ENCODE measurements at places on chromosomes 5 and 9.

GRCh38 chr5:16179936-16180788, 571 bp upstream of the MARCHF11 start:
- DNase-seq = no peak

GRCh38 chr5:23507278-23507685, at the start of gene PRDM9:
PRDM9 (plus strand) TSS chr5:23507609; CDS start chr5:23509034, 1,425 bp downstream.
- no peak for DNase-seq

DNA sequence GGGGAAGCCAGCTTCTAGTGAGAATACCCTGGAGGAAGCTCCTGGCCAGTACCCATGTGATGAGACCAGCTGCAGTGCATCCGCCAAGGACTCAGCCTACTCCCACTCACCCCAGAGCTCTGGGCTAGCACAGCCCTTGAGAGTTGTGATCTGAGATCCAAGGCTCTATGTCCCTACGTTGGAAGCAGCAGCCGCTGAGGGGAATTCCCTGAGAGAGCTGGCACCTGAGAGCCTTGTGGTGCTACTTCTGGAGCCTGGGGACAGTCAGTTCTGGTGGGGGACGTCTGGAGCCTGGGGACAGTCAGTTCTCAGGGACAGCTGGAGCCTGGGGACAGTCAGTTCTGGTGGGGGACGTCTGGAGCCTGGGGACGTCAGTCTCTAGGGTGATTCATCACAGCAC, 39.2 kb downstream of the PDZD2 start:
- no peak for DNase-seq

DNA sequence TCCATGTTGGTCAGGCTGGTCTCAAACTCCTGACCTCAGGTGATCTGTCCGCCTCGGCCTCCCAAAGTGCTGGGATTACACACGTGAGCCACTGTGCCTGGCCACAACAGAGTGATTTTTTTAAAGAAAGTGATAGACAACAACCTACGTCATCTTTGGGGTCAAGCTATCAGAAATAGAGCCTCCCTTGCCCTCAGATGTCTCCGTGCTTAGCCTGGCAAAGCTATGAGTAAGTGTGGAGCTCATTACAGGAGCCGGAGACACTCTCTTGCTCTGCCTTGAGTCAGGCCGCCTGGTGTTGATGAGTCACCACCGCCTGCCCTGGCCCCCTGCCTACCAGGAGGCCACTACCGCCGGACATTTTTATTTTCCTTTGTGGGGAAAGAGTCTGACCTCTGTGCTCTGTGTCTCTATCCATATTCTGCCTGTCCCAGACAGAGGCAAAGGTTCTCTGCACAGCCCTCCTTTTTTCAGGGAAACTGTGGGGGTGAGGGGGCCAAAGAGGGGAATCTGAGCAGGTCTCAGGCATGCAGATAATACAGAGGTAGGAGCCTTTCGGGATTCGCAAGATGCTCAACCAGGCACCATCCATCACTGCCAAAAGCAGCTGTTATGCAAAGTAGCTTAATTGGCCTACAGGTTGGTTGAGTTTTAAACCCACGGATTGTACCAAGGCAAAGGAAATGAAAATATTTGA, 123.7 kb upstream of the CPEB4 start:
- DNase-seq = no peak

DNA sequence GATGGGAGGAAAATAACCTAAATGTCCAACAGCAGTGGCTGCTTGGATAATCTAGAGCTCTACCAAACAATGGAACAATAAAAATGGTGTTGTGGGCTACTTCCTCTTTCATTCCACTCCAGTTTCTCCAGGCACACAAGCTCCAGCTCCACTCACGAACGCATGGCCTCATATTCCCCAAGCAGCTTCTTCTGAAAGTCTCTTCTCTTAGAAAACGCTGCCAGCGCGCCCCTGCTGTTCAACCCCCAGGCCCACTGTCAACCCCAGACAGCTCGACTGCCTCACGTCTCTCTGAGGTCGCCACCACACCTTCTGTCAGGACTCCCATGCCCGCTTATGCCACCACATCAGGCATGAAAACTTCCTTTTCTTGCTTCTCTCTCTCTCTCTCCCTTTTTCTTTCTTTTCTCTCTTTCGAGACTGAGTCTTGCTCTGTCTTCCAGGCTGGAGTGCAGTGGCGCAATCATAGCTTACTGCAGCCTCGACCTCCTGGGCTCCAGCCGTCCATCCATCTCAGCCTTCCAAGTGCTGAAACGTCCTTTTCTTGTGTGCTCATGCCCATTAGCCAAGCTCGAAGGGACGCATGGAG, 16.2 kb downstream of the OR2V2 start:
- no peak for DNase-seq

GRCh38 chr5:37211661-37212060, 37.5 kb downstream of the CPLANE1 start:
- no peak for DNase-seq

DNA sequence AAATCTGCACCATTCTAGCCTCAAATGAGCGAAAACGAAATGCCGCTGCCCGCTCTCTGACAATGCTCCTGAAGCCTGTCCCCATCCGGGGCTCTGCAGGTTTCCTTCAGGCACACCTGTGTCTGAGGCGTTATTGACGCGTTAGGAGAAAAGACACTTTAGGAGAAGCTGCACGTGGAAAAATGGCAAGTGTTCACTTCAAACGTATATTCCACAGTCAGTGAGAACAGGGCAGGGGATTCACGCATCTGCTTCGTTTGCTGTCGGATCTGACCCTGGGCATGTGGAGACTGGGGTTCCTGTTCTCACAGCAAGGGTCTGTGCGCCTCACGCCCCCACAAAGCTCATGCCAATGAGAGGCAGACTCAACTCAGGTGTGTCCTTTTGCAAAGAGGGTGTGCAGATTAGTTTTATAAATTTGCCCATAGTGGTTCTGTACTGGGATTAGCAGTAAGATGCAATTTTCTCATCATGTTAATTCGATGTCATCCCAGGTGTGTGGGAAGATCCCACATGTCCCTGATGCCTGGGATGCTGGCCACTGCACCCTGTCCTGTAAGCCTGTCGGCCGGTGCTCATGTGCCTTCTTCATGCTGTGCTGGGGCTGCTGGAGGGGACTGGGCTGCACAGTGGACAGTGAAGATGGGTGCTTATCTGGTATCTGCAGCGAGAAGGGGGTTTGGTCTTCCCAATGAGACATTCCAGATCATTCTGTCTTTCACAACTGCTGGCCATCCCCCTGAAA, 11.2 kb upstream of the TBC1D9B start:
- no peak for DNase-seq

DNA sequence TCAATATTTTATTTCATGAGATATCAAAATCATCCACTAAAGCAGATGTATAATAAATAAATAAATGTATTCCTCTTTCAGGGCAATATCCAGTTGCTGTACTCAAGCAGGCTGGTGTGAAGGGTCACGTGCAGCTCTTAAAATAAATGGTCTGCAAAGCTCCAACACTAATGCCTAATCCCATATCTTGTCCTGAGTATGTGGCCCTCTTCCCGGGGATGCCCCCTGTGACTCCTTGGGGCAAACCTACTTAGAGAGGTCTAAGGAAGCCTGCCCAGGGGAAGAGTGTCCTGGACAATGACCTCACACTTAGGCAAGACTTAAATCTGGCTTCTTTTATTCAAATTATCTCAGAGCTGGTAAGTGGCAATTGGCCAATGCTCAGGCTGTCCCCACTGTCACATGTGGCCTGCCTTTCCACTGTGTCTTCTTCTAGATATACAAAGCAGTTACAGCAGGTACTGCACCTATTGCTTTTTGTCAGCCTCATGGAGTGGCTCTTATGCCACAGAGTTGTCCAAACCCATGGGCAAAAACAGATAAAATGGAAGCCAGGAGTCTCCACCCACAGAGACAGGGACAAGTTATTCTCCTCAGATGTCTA, 55.3 kb downstream of the SEMA5A start:
- no peak for DNase-seq

GRCh38 chr9:81558091-81558830, 131.1 kb downstream of the TLE1 start:
- DNase-seq = no peak
